ENCODE measurements at places on chromosomes 6 and 20.
A peak's percentile ranks its signal among the peaks of the same experiment; 100 is the strongest.

DNA sequence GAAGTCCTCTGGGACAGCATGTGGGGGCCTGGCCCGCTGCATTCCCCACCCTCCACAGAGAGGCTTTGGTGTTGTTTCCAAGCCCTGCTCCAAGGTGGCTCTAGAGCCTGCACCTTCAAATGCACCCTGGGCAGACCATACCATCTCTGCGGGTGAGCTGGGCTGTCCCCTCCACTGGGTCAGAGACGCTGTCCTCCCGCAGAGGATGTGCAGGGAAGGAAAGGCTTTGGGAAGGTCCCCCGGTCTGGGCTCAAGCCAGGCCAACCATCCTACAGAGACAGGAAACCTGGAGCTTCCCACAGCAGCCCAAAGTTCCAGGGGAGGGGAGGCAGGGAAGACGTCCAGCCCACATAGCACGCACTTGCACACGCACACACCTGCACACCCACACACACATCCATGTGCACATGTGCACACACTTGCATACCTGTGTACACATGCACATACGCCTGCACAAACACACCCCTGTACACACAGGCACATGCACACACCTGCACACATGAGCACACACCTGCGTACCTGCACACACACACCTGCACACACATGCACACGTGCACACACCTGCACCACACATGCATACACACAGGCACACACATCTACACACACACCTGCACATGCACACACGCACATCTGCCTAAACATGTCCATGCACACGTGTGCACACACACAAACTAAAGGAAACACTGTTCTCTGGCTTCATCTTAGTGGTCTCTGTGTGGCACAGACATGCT lies 155.4 kb downstream of the ERMARD start:
- DNase-seq = no peak

DNA sequence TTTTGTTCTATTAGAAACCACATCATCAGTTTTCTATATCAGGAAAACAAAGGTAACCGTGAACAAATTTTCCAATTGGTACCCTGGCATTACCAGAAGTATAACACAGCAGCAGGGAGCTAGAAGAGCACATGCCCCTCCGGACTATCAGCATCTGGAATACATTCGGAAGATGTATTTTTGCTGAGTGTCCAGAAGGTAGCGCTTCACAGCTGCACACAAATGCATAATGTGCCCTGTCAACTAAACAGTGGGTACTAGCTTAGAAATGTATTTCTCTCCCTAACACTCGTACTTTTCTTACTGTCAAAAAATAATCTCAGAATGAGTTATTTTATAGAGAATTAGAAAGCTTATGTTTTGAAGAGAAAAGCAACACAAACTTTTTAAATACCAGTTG lies 77.6 kb downstream of the HUS1B start:
- no peak for DNase-seq

DNA sequence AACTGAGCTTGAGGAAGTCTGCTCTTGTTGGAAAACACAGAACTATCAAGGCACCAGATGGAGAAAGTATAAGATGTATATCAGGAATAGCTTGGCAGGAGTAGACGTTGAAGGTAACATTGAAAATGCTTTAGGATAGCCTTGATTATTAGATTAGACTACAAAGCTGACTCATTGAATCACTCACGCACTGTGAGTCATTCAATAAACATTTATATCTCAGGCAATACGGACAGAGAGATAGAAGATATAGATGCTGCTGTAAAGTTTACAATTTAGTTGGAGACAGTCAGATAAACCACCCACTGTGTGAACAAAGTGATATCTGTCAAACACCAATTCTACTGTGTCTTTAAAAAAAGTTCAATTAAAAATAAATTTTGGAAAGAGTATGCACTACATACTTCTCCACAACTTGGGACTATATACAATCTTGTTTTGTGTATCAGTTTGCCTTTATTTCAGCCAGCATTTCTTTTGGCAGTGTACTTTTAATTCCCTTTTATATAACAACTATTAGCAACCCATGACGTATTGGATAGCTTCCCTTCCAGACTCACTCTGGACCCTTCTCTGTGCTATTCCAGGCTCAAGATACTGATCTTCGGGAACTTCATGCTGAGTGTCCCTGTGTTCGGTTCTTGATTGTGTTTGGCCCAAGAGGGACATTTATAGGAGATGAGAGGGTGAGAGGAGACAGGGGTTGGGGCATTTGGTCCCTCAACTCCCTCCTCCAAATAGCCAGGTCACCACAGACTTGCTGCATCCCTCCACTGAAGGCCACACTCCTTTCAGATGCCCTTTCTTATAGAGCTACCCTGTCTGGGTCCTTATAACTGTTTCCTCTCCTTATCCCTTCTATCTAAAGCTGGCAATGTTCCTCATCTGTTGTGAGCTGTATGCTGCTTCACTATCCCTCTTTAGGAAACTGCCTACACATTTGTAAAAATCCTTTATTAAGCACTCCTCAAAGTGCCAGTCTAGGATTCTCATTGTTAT lies 176.6 kb upstream of the PTPRK start:
- no peak for DNase-seq

DNA sequence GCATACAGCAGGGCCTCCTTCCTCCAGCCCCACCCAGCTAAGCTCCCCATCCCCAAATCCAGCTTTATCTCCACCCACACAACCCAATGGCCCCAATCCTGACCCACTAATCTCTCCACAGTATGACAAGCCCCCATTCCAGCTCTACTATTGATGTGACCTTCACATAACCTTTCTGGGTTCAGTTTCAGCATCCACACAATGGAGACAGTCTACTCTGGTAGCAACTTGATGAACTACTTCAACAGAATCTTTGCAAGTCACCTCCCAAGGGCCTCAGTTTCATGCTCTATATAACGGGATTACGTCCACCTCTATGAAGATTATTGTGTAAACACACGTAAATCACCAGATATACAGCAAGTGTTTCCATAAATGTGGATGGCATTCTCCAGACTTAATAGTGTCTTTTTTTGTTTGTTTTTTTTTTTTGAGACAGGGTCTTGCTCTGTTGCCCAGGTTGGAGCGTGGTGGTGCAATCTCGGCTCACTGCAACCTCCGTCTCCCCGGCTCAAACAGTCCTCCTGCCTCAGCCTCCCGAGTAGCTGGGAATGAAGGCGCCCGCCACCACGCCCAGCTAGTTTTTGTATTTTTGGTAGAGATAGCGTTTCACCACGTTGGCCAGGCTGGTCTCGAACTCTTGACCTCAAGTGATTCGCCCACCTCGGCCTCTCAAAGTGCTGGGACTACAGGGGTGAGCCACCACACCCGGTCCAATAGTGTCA lies 1.4 kb downstream of the AHCY start:
- DNase-seq = peak; percentile 29

DNA sequence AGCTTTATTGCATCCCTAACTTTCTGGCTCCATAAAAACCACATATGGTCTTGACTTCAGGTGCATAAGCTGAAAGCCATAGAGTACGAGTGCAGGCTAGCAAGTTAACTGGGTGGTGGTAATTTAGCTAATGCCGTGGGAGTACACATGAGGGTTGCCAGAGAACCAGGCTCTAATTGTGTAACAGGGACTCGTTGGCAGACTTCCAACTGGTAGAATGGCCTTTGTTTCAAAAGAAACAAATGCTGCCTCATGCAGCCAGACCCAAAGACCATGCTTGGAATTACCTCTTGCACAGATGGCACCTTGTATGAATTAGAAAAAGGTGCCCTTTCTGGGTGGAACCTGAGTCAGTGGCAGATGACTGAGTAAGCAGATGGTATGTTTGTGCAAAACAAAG lies 73.2 kb downstream of the LY86 start:
- no peak for DNase-seq

DNA sequence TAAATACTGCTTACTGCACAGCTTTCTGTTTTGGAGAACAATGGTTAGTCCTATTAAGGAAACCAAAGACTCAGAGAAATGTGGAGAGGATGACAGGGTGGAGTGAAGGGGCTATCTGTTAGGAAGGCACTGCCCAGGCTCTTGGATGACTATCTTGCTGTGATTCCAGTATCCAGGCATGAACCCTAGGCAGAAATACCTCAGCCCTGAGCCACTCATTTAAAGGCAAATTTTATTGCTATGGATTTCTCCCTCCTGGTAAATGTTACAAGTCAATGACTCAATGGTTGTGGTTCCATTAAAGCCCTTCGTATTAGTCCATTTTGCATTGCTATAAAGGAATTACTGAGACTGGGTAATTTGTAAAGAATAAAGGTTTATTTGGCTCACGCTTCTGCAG lies 25.9 kb downstream of the ADGRF4 start:
- DNase-seq = no peak

DNA sequence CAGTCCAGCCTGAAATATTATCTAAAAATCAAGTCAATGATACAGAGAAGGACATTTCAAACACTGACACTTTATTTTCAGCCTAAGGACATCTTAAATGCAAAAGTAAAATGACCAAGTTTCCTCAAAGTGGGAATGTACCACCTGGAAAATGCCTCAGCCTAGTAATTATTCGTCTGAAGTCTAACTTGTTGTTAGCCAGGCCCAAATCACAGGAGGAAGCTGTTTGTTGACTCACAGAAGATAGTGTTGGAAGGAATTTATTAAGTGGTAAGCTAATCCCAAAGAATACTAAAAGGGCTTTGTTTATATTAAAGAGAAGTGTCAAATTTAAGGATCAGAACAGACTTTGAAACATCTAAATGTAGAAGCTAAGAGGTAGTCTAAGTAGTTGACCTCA lies 2.5 kb downstream of the PDE7B start:
- DNase-seq = no peak

- DNase-seq = peak; percentile 2
Observed at GRCh38 chr20:46631212-46631869, 19.9 kb downstream of the SLC13A3 start.

- no peak for DNase-seq
Observed at GRCh38 chr20:44039741-44040140, 125.1 kb downstream of the TOX2 start.

GRCh38 chr6:150949526-150949925 lies 84.0 kb downstream of the MTHFD1L start:
- no peak for DNase-seq

- no peak for DNase-seq
Observed at GRCh38 chr6:170117111-170117972, 173.5 kb downstream of the DLL1 start.

DNA sequence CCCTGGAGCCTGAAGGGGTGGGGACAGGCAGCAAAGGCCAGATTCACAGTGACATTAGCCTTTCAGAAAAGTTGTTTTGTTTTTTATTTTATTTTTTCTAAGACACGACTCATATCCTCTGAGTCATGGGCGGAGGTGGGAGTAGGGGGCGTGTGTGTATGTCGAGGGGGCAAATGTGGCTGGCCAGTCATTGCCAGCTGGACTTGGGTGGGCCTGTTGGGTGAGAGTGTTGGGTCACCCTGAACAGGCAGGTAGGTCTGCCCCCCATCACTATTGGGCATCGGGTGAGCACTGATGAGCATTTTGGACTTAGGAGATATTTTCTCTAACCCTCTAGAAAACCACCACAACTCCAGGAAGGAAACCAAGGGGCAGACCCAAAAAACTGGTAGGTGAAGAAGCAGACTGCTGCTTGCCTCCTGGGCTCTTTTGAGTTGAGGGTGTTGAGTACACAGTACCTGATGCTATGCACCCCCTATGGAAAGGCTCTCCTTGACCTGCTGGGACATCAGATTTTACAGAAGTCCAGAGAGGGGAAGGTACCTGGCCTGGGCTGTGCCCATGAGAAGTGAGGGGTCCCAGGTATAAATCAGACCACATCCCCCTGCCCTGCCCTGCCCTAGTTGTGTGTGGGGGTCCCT lies 5.6 kb downstream of the SMIM29 start:
- no peak for DNase-seq

DNA sequence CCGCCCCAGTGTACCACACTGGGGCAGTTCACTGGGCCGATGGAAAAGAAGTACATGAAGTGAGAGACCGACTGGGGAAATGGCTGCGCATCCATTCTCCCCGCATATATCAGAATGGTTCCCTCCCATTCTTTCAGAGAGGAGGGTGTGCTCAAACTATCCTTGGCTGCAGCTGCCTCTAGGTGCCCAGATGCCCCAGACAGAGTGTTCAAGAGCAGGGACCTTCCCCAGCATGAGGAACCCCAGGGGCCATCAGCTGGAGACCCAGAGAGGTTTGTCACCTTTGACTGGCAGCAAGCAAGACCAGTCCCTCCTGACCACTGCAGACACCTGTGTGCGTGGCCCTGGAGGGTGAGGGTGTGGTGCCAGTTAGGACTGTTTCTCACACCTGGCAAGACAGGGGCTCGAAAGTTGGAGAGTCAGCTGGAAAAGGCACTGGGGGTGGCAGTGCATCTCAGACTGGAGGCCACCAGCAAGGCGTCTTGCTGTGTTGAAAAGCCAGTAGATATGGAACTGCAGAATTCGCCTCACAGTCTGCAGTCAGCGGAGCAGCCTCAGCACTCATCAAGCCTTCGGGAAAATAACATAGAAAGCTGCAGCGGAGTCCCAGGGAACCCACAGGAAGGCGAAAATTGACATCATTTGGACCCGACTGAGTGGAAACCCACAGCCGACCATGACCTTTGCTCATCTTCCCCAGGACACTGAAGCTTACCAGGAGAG lies 76.7 kb downstream of the GPR6 start:
- no peak for DNase-seq

- no peak for DNase-seq
Observed at GRCh38 chr6:166346449-166346848, 4.1 kb upstream of the SFT2D1 start.

DNA sequence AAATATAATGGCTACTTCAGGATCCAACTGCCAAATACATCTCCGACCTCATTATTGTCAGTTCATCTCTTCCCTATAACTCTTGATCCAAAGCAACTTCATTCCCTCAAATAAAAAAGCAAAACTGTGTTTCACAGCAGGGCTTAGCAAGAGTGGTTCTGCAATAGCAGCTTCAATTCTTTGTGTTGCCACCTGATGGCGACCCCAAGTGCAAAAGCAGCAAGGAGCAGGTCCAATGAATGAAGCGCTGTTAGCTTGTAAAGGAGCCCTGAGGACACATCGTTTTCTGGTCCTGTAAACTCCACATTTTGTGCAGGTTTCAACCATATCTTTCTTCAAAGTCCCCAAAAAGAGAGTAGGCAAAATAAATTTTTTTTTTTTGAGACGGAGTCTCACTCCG lies 19.6 kb downstream of the RTN4IP1 start:
- DNase-seq = no peak

DNA sequence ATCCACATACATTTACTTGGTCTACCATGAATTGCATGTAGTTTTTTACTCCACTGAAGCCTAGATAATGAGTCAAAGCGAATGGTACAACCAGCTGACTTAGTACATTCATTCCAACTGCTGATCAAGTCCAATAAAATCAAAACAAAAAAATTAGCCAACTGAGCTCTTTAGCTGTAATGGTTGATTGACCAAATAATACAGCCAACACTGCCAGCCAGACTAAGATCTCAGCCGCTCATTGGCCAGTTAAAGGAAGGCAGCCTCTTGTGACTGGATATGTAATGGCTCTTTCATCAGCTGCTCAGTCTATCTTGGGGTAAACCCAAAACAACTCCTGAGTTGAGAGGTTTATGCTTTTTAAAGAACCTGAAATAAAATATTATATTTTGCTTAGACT lies 204.3 kb upstream of the RSPO3 start:
- DNase-seq = no peak

- DNase-seq = peak; percentile 74
Observed at GRCh38 chr20:33291830-33292355, 8.9 kb downstream of the BPIFB1 start.

All from activated naive CD8-positive, alpha-beta T cell treated with anti-CD3 and anti-CD28 coated beads, Interleukin-2, amount 50 U/mL, for 24 hours (primary cell).